Neuronal stem cell (in vitro differentiated cells): ENCODE measurements at places on chromosomes 11 and 22.

DNA sequence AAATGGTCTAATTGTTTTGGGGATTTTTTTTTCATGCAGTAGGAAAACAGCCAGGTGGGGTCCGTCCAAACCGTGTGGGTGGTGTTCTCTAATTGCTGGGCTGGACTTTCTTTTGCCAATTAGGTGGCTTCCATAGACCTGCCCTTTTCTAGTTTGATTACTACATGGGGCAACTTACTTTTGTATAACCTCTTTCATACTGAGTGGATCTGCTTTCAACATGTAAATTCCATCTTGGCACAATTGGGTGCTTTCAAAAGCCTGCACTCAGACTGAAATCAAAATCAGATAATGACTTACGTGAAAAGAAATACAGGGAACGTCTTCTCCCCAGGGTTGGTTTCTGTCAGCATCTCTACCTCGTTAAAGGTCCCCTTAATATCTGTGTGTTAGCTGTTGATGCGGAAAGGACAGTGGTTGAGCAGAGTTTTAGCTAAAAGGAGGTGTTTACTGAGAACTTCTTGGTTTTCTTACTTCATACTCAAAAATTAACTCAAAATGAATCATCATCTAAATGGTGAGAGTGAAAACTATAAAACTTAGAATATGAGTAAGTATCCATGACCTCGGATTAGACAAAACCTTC, 72.1 kb downstream of the BARX2 start:
- H3K27ac ChIP-seq = no peak overlapping the region
- H3K36me3 ChIP-seq = no peaks in the 10 kb centered on the region
- H3K4me3 ChIP-seq = no peak overlapping the region
- H3K27me3 ChIP-seq = no peaks in the 10 kb centered on the region

DNA sequence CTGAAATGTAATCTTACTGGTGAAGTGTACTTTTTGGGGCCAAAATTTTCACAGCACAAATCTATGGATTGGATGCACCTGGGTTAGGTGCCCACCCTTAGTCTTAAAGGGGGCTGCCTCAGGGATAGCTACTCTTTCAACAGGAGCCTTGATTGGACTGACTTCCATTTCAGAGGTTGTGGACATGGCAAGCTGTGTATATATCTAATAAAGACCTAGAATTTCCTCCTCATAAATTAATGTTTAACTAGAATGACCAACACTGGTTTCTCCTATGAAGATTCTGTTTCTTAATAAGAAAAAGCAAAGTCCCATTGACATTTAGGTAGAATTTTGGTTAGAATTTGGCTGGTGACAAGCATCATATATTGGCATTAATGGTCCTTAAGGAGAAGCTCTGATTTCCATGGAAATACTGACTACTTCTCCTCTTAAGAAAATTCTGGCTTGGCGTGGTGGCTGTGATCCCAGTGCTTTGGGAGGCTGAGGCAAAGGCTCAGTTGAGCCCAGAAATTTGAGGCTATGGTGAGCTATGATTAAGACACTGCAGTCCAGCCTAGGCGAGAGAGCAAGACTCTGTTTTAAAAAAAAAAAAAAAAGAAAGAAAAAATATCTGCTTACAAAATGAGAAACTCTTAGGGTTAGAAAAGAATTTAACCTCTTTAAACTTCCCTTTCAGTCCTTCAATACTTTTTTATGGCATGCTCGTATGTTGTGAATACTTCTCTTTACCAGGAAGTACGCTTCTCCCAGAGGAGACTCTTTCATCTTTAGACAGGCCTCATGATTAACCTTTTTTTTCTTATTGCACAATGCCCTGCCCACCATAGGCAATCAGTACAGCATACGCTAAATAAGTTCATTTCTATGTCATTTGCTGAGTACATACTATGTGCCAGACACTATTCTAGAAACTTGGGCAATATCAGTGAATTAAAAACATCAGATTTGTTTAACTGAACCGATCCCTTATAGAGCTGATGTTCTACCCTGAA, 77.2 kb downstream of the PRR5L start:
- no peaks in the 10 kb centered on the region for H3K27me3 ChIP-seq
- peaks cover 24% of the 10 kb centered on the region for H3K4me1 ChIP-seq
- no peaks in the 10 kb centered on the region for H3K36me3 ChIP-seq

DNA sequence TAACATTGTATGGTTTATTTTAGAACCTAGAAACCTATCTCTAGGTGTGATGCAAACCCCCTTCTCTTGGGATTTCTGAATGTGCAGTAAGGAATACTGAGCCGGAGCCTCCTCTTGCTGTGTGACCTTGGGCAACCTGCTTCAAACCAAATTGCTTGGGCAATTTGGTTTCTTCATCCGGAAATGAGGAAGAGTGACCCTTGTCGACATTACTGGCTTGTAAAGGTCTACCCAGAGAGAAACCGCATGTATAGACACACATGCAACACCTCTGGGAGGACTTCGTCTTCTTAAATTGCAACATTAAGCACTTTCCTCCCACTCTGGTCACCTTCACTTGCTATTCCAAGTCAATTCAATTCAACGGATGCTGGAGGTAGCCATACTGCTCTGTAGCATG, 19.6 kb upstream of the TP53I11 start:
- no peak for DNase-seq
- H3K4me1 ChIP-seq = peaks cover 9% of the 10 kb centered on the region
- H3K27ac ChIP-seq = no peak overlapping the region
- no peaks in the 10 kb centered on the region for H3K36me3 ChIP-seq
- peaks cover 43% of the 10 kb centered on the region for H3K27me3 ChIP-seq
- H3K4me3 ChIP-seq = no peak overlapping the region

- no peak for DNase-seq
- no peaks in the 10 kb centered on the region for H3K36me3 ChIP-seq
- H3K27ac ChIP-seq = no peak overlapping the region
- no peaks in the 10 kb centered on the region for H3K4me1 ChIP-seq
- H3K27me3 ChIP-seq = no peaks in the 10 kb centered on the region
These were observed 48.2 kb downstream of the STK33 start for GRCh38 chr11:8545698-8546366.

- H3K4me3 ChIP-seq = no peak overlapping the region
- H3K27me3 ChIP-seq = no peaks in the 10 kb centered on the region
- peaks cover 5% of the 10 kb centered on the region for H3K4me1 ChIP-seq
- DNase-seq = no peak
These were observed 19.4 kb upstream of the LRRC55 start for GRCh38 chr11:57162179-57162898.

GRCh38 chr11:46537537-46538295, 56.1 kb downstream of the AMBRA1 start:
- no peaks in the 10 kb centered on the region for H3K27me3 ChIP-seq
- no peak overlapping the region for H3K27ac ChIP-seq
- peak; percentile 86 for DNase-seq
- peaks cover 12% of the 10 kb centered on the region for H3K36me3 ChIP-seq

DNA sequence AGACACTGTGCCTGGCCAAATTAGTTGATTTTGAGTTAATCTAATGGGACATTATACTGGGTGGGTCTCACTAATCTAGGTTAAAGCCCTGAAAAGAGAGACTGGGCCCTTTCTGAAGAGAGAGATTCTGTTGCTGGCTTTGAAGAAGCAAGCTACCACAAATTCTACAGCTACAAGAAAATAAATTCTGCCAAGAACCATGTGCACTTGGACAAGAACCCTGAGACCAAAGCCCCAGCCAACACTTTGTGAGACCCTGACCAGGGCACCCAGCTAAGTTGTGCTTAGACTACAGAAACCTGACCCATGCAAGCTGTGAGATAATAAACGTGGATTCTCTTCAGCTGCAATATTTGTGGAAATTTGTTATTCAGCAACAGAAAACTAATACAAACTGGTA, 20.1 kb upstream of the SPON1 start:
- no peaks in the 10 kb centered on the region for H3K4me1 ChIP-seq
- no peak overlapping the region for H3K4me3 ChIP-seq
- no peak for DNase-seq
- H3K27ac ChIP-seq = no peak overlapping the region
- no peaks in the 10 kb centered on the region for H3K27me3 ChIP-seq

GRCh38 chr11:125020342-125020741, 42.8 kb upstream of the SLC37A2 start:
- no peak overlapping the region for H3K4me3 ChIP-seq
- no peak for DNase-seq
- no peaks in the 10 kb centered on the region for H3K4me1 ChIP-seq
- H3K27ac ChIP-seq = no peak overlapping the region
- H3K27me3 ChIP-seq = no peaks in the 10 kb centered on the region
- H3K36me3 ChIP-seq = no peaks in the 10 kb centered on the region

GRCh38 chr11:132423266-132423665, 1052.9 kb downstream of the NTM start:
- no peaks in the 10 kb centered on the region for H3K27me3 ChIP-seq
- no peak overlapping the region for H3K4me3 ChIP-seq
- H3K36me3 ChIP-seq = no peaks in the 10 kb centered on the region
- DNase-seq = no peak
- no peaks in the 10 kb centered on the region for H3K4me1 ChIP-seq

DNA sequence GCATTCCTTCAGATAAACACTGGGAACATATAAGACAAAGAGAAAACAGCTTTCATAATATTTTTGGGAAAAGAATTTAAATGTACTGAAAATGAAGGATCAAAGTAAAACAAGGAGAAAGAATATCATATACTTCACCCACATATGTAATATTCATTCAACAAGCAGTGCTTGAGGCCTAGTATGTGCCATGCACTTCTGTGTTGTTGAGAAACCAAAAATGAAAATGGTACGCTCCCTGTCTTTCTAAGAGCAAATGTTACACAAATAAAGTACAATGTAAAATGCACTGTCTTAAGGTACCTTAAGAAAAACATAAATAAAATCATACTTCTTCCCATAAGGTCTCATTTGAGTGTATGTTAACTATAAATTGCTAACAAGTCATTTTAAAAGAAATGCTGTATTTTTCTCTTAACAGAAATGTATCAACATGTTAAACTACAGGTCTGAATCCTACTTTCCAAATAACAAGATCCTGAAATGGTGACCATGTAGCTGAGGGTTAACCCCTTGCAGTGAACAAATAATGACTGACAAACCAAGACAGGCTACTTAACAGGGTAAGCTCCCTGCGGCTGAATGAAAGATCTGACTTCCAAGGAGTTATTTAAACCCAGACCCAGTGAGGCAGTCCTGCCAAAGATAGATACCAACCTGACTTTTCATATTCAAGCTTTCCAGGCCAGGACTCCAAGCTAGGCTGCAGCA, 377.6 kb downstream of the DCDC1 start:
- no peaks in the 10 kb centered on the region for H3K4me1 ChIP-seq
- H3K27me3 ChIP-seq = no peaks in the 10 kb centered on the region
- H3K4me3 ChIP-seq = no peak overlapping the region
- no peak overlapping the region for H3K27ac ChIP-seq

DNA sequence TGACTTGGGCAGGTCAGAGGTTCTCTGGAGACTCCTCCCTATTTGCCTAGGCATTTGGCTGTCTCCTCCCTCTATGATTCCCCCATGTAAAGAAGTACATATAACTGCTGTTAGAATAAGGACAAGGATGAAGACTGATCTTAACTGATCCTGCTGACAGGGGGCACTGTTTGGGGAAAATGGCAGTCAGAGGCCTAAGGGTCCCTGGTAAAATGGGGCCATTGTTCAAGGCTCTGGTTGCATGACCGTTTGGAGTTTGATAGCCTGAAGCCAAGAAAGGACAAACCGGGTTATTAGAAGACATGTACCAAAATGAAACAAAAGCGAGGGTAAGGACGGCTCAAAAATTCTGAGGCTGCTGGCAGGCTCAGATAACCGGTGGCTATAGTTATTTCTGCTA, 712.2 kb downstream of the NTM start:
- no peaks in the 10 kb centered on the region for H3K27me3 ChIP-seq
- no peaks in the 10 kb centered on the region for H3K36me3 ChIP-seq
- no peak overlapping the region for H3K4me3 ChIP-seq
- H3K4me1 ChIP-seq = peaks cover 2% of the 10 kb centered on the region

GRCh38 chr11:55501014-55501413, 53.3 kb upstream of the OR4C15 start:
- no peaks in the 10 kb centered on the region for H3K27me3 ChIP-seq
- no peaks in the 10 kb centered on the region for H3K4me1 ChIP-seq
- no peaks in the 10 kb centered on the region for H3K36me3 ChIP-seq
- H3K27ac ChIP-seq = no peak overlapping the region
- no peak overlapping the region for H3K4me3 ChIP-seq
- no peak for DNase-seq

DNA sequence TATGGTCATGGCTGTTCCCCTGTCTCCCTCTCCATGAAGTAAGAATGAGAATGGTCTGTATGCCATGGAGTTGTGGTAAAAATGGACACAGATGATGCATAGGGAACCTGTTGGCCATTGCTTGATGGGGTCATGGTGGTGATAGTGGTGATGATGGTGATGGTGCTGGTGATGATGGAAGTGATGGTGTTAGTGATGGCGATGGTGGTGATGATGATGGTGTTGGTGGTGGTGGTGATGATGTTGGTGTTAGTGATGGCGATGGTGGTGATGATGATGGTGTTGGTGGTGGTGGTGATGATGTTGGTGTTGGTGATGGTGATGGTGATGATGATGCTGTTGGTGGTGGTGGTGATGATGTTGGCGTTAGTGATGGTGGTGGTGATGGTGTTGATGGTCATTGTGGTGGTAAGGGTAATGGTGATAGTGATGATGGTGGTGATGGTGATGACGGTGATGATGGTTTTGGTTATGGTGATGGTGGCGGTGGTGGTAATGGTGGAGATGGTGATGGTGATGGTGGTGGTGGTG, 5.1 kb upstream of the CACNA1I start:
- H3K27ac ChIP-seq = no peak overlapping the region
- peaks cover 3% of the 10 kb centered on the region for H3K36me3 ChIP-seq
- no peak for DNase-seq
- H3K27me3 ChIP-seq = peaks cover 20% of the 10 kb centered on the region

DNA sequence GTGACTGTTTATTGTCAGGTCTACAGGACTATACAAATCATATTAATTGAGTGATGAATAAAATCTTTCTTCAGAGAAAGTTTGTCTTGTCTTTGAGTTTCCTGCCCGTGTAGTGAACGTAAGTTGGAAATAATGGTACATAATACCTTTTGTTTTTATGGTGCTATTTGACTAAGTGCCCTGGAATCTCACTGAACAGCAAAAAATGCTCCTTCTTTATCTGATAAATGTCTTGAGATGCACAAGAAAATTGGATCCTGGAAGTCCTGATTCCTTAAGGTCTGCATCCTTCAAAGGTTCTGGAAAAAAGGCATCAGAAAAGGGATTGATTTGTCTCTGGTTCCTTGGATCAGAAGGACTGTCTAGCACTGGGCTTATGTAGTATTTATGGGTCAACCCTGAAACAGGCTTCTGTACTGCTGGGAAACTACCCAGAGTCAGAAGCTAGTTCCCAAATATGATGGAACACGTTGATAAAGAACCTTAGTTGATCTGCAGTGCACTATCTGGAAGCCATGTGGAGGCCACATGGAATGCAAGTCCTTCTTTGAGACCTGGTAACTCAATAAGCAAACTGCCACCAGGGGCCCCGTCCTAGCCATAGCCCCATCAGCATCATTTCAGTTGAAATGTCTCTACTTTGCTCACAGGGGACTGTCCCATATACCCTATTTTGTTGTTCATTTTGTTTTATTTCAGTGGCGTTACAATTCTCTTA, 100.6 kb upstream of the CD44 start:
- H3K4me1 ChIP-seq = no peaks in the 10 kb centered on the region
- no peak for DNase-seq
- no peak overlapping the region for H3K27ac ChIP-seq
- H3K27me3 ChIP-seq = no peaks in the 10 kb centered on the region
- H3K36me3 ChIP-seq = no peaks in the 10 kb centered on the region
- no peak overlapping the region for H3K4me3 ChIP-seq
